Left ventricle myocardium inferior (tissue), 1 donor: ENCODE measurements at places on chromosomes 12 and 14.

DNA sequence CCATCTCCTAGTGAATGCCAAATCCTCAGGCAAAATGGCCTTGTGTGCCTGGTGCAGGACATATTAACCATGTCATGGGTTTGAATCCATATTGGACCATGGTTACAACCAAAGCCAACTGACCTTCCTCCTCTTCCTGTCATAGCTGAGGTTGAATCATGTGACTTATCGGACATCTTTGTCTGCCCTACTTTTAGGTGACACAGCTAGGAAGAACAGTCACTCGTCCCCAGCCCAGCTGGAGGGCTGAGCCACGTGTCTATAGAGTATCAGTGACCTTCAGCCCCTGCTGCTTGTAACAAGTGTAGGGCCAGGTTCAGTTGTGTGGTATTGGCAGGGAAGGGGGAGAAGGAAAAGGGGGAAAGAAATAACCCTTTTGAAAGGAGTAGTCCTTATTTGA is 225.2 kb downstream of the KTN1 start:
- DNase-seq: no peak

- no peak for DNase-seq
Measured at GRCh38 chr12:29066011-29066588, 83.0 kb upstream of the FAR2 start.

- no peak for DNase-seq
Measured at GRCh38 chr14:33833706-33834465, 117.0 kb downstream of the EGLN3 start.

GRCh38 chr12:131035245-131035681 is 81.6 kb downstream of the ADGRD1 start:
- no peak for DNase-seq

- no peak for DNase-seq
Measured at GRCh38 chr14:23121361-23121771, 2.3 kb upstream of the CEBPE start.

DNA sequence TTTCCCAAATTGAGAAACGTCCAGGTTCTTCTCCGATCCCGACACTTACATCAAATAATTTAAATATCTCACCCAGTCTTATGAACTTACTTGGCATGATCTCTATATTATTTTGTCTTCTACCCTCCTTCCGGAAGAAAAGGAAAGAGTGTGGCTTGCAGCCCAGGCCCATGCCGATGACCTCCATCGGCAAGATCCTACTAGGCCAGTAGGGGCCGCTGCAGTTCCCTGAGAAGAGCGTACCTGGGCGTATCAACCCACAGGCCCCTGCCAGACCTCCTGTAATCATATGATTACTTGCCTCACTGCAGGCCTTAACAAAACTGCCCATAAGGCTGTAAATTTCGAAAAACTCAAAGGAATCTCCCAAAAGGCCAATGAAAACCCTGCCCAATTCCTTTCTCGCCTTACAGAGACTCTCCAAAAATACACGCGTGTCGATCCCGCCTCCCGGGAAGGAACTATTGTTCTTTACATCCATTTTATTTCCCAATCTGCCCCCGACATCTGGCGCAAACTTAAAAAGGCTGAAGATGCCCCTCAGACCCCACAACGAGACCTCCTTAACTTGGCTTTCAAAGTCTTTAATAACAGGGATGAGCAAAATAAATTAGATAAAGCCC is 69.6 kb downstream of the MOK start:
- peak; percentile 88 for DNase-seq

GRCh38 chr12:130366159-130366558 is 28.5 kb downstream of the PIWIL1 start:
- no peak for DNase-seq

GRCh38 chr14:35985474-35986218 is 159.5 kb downstream of the BRMS1L start:
- DNase-seq: no peak

DNA sequence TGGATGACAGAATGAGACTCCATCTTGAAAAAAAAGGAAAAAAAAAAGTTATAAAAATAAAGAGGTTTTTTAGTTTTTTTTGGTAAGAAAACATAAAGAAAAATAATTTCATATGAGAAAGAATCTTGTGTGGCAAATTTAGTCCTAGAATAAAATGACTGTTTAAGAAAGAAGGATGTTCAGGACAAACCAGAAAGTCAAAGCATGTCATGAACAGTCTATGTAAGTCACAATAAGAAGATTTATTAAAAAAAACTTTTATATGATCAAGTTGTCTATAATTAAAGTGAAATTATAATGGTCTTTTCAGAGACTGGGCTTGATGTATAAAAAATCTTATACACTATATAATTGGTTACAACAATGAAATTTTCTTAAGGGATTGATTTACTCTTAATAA is 68.1 kb upstream of the HECTD1 start:
- no peak for DNase-seq

DNA sequence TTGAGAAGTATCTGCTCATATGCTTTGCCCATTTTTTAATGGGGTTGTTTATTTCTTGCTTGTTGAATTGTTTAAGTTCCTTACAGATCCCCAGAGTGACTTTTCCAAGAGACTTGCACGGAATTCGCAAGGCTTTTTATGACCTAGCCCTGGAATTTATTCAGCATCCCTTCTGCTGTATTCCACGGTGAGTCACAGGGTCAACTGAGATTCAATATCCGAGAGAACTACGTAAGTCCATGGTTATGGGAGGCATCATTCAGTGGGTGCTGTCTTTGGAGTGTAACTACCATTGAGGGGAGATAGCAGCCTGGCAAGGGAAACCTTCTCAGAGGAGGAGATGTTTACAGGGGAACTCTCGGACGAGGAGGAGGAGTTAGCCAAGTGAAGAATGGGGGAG is 20.9 kb upstream of the GPRC5A start:
- no peak for DNase-seq

DNA sequence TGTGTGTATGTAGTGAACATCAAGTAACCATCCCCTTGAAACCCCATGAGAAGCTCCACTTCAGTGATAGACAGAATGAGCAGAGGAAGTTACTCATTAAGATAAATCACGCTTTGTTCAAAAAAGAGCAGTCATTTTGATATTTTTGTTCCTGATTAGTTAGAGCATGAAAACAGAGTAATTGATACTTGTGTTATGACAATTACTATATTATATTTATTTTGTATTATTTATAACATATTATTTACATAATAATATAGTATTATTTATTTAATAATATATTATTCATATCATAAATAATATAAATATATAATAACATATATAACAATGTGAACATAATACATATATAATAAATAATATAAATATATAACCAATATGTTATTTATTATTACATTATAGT is 580.9 kb downstream of the SOX5 start:
- DNase-seq: no peak

DNA sequence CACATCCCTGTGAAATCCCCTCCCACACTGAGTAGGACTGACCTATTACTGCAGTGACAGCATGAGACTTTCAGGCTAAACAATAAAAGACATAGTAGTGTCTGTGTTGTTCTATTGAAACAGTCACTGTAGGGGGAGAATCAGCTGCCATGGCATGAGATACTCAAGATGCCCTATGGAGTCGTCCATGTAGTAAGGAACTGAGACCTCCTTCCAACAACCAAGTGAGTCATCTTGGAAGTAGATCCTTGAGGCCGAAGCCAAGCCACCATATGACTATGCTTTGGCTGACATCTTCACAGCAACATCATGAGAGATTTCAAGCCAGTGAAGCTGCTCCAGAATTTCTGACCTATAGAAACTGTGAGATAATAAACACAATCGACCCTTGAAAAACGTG is 12.1 kb upstream of the LRP6 start:
- DNase-seq: no peak

- DNase-seq: no peak
Measured at GRCh38 chr14:102868956-102869547, 53.4 kb upstream of the AMN start.

DNA sequence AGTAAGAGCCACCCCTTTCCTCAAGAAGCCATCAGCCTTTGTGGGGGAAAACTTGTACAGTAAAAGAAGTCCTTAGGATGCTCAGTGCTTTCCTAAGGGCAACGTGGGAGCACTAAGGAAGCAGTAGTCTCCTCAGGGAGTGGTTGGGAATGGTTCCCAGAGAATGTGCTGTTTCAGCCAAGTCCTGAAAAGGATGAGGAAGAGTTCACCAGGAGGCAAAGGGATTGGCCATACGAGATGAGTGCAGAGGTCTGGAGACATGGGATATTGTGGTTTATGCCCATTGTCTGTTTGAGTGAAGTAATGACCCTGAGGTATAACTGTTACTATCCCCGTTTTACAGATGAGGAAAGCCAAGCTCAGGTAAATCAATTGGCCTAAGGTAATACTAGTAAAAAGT is 86.0 kb upstream of the ATF1 start:
- DNase-seq: no peak

DNA sequence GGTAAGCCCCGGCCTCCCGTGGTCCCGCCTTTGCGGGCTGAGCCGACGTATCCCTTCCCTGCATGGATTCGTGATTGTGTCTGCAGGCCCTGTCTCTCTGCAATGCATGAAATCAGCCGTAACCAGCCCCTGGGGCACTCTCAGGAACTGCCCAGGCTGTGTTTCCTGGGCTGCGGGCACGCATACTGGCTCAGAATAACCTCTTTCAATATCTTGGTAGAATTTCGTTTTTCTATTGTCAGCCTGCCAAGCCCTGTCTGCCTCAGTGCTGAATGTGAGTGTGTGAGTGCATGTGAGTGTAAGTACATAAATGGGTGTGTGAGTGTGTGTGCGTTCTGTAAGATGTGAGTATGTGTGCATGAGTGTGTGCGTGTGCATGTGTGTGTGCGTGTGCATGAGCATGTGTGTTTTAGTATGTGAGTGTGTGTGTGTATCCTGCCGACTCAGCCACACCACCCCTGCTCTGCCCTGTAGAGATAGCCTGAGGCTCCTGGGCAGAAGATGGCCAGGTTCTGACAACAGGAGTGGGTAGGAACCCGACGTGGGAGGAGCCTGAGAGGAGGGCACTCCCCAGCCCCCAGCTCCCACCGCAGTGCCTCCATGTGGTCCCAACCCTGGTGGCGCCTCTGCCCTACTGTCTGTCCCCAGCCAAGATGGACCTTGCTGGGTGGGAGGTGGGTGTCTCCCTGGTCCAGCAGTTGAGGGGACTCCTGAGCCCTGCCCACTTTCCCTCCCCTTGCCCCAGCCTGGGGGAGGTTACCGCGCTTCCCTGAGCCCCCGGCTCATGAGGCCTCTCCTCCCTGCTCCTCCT is 268.8 kb downstream of the ADGRD1 start:
- DNase-seq: no peak

GRCh38 chr12:48803675-48804074 is 14.6 kb upstream of the CACNB3 start:
- DNase-seq: no peak

DNA sequence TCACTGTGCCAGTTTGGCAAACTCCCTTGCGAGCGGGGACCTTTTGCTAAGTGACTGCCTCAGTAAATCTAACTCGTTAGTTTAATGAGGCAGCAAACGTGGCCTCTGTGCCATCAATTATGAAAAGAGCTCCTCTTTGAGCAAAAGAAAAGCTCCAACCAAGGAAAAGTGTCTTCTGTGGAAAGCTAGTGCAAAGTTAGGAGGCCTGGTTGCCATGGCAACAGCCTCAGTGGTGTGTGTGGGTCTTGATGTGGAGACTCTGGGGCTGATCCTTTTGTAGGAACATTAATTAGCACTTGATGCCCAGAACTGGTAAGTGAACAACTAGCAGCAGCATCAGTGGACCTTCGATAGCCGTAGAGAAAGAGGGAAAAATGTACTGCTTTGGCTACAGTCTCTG is 145.7 kb downstream of the CHST11 start:
- DNase-seq: no peak

- no peak for DNase-seq
Measured at GRCh38 chr12:76766161-76766560, 2.2 kb downstream of the ZDHHC17 start.

GRCh38 chr12:21818627-21819026 is 44.1 kb upstream of the KCNJ8 start:
- no peak for DNase-seq

DNA sequence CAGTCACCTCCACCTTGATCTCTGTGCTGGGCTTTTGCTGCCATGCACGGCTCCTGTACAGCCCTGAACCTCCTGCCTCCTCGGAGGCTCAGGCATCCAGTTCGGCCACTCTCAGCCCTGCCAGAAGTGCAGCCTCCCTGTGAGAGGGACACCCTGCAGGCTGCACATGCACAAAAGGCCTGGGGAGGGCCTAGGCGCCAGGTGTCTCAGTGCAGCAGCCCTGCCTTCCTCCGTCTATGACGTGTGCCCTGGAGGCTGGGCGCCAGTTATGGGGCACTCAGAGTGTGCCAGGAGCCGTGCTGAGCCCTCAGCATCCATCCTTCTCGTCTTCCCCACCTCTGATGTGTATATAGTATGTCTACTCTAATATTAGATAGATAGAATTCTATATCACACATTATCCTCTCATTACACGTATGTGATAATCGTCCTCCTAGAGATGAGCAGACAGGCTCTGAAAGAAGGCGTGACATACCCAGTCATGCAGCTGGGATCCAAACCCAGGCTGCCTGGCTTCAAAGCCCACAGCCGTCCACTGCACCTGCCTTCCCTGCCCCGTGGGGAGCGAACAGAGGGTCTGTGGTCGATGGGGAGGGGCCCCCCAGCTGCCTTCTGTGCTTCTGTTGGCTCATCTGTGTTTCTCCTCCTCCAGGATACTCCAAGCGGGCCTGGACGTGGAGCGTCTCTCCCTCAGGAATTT is 101.1 kb downstream of the B4GALNT3 start:
- DNase-seq: no peak

DNA sequence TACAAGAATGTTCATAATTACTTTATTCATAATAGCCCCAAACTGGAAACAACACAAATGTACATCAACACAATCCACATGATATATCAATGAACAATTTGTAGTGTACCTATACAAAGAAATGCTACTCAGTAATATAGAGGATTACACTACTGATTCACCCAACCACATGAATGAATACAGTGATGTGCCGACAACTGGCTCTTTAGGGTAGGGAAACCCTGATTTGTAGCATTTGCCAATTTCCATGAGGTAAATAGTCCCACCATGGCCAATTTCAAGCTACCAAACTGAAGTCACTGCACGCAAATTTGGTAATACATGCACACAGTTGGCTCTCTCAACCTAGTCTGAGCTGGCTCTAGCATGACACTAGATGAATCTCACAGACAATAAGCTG is 190.4 kb upstream of the KRR1 start:
- DNase-seq: no peak

DNA sequence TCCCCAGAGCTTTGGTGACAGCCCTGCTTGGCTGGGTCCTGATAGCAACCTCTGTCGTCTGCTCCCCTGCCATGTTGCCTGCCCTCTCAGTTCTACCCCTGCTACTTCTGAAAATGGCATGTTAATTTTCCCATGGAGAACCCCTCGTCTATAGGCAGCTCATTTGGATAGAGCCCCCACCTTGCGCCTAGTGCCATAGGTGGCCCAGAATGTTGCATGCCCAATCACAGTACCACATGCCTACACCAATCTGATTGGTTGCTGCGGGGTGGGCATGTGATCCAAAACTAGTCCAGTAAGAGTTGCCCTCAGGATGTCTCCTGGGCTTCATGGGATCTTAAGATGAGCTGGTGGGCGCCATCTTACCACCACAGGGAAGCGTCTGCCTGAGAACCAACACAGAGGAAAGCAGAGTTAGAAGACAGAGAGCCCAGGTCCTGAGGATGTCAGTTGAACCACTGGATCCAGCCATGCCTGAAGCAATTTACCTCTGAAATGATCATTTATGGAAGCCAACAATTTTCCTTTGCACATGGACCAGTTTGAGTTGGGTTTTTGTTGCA is 85.7 kb downstream of the PAPOLA start:
- no peak for DNase-seq

GRCh38 chr14:22466491-22466890 is 122.5 kb downstream of the DAD1 start:
- no peak for DNase-seq

- no peak for DNase-seq
Measured at GRCh38 chr12:61538951-61539350, 721.3 kb upstream of the USP15 start.
